MV-4-11 (cell line): ENCODE measurements at places on chromosomes 4 and X.

DNA sequence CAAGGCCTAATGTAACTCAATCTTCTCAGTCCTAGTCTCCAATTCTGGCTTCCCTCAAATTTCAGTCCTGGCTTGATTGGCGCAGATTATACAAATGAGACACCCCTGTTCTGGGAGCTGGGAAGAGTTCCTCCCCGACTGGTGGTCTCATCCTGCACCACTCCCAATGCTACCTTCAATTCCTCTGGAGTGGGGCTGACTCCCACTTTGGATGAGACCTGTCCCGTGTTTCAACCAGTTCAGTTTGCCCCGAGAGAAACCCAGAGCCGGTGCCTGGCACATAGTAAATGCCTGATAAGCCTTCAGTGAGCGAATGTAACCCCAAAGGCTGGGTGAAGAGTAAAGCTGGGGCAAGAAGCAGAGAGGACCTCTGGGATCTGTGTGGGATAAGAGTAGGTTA lies 4.0 kb upstream of the SYP start:
- no peak for DNase-seq

- peak; percentile 67 for DNase-seq
Measured at GRCh38 chr4:127249767-127250108, 383.0 kb upstream of the INTU start.

GRCh38 chr4:24605216-24605615 lies 20.9 kb upstream of the DHX15 start:
- DNase-seq: peak; percentile 36

DNA sequence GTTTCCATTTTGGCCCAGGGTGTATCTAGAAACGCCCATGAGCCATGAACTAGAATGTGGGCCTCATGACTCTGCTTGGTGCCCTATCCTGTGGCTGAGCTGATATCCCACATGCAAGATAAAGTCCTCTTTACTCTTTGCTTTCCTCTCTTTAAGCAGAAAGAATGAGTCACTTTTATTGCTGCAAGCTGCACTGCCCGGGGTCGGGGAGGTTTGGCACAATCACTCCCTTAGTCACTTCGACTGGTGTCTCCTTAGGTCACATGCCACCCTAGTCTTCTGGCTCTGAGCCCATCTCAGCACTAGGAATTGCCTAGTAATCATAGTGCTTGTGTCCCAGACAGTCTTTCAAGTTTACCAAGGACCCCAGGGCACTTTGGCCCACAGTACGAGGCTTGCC lies 75.1 kb upstream of the CXorf66 start:
- DNase-seq: peak; percentile 24

GRCh38 chr4:179601671-179602070 lies 2159.4 kb upstream of the AGA start:
- DNase-seq: no peak

GRCh38 chr4:85824166-85824945 lies 349.4 kb downstream of the ARHGAP24 start:
- no peak for DNase-seq

DNA sequence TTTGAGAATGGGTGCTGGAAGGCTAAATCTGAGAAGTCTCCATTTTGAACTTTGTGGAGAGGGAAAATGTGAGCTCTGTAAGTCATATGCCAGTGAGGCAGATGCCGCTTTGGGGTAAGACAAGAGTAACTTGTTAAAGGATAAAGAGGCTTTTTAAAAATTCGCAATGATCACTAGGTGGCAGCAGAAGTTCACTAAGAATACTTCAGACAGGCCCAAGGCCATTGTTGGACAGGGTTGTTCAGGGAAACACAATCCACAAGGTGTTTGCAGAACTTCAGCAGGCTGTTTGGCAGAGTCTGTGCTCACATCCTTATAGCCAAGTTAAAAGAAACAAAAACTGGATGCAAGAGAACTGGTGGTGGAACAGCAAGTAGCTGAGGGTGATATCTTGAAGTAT lies 13.7 kb upstream of the PIGA start:
- DNase-seq: peak; percentile 32

GRCh38 chrX:106862972-106863688 lies 40.0 kb downstream of the RIPPLY1 start:
- no peak for DNase-seq

GRCh38 chr4:113827285-113827684 lies 65.7 kb upstream of the CAMK2D start:
- no peak for DNase-seq

GRCh38 chr4:188783175-188783574 lies 643.9 kb downstream of the TRIML1 start:
- no peak for DNase-seq

DNA sequence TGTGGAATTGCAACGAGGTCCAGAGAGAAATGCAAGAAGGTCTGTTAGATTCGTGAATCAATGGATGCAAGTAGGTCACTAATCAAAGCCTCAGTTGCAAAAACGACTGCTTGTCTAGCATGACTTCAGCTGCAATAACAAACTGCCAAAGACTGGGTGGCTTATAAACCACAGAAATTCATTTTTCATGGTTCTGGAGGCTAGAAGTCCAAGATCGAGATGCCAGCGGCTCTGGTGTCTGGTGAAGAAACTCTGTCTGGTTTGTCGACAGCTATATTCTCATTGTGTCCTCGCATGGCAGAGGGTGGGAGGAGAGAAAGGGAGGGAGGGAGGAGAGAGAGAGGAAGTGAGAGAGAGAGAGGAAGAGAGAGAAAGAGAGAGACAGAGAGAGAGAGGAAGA lies 114.7 kb downstream of the MXRA5 start:
- peak; percentile 2 for DNase-seq

GRCh38 chr4:75710246-75710645 lies 14.1 kb upstream of the USO1 start:
- DNase-seq: peak; percentile 77

DNA sequence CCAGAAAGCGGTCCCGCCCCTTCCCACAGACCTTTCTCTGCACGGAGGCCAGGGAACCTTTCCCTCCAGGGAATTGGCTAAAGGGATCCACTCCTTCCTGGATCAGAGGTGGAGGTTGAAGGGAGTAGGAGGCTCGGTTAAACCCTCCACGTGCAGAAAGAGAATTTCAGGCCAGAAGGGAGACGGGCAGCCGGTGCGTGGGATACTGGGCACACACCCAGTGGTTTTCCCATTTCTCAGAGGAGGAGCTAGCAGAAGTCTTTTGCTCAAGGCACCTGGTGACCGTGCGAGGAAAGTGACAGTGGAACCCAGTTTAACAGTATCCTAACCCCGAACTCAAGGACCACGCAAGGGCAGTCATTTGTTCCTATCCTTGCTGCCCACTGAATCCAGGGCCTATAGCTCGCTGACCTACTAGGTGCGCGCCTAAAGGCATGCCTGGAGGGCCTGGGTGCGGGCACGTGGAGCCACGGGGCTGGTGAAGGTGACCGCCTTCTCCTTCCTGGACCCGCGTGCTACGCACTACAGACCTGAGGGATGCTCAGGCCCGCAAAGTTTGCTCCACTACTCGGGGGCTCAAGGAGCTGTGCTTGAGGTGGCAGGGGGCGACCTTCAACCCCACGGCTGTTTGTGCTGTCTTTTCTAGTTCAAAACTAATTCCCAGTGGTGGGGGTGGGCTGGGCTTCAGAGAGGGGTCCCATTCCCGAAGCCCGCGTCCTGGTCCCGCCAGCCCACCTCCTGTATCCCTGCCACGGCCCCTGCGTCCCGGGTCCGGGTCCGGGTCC lies 587 bp upstream of the AFF2 start:
- DNase-seq: no peak

DNA sequence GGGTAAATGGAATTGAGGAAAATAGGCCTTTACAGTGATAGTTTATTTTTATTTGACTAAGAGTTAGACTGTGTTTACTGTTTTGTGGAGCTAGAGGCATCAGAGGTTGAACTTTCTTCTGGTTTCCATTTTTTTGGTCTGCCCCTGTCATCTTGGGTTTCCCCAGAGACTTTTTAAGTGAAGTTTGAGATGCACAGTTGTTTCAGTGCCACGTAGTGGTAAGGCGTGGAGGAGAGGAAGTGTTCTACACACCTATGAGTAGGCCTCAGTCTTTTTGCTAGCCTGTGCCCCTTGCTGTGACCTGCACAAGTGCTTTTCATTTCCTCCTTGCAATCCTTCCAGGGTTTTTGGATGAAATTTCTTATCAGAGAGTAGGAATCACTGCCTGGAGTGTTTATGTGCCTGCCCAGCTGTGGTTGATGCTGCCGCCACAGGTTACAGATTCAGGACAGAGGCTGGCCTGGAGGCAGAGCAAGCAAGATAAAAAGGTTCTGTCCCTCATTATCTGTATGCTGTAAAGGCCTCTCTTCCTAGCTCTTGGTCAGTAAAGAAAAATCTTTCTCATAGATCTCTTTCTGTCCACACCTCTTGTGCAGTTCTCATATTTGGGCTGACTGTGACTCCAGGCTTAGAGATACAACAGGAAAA lies 12.5 kb upstream of the HSFX4 start:
- no peak for DNase-seq

DNA sequence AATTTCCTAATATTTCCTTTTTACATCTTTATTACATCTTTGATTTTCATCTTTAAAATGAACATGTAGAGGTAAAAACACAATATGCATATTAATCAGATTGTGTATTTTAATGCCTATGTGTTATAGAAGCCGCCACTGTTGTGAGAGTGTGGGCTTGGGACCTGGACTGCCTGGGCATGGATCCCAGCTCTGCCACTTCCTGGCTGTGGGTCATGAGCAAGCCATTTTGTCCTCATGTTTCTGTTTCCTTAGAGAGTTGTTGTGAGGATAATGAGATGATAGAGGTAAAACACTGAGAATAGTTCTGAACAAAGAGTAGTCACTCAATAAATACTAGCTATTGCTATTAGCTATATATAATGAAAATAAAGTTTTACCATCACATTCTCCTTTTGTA lies 38.4 kb upstream of the SCOC start:
- DNase-seq: no peak

- no peak for DNase-seq
Measured at GRCh38 chrX:131764216-131764615, 220.3 kb downstream of the OR13H1 start.

- DNase-seq: no peak
Measured at GRCh38 chr4:73850261-73850970, 2.7 kb upstream of the PF4V1 start.

DNA sequence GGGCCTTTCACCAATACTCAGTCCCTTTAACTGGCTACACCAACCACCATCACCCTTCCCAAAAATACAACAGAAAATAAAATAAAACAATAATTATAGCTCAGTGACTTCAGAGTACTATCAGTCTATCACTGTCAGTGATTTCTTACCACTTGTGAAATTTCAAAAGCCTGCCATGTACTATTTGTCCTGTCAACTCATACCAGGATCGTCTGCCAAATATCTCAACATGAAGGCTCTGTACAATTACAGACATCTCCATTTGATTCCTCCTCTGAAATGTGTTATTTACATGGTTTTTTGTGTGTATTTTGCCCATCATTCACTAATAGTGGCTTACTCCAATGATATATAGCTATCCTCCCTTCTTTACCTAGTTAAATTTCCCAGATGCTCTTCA lies 772.0 kb downstream of the IL1RAPL1 start:
- no peak for DNase-seq

GRCh38 chrX:7435822-7436221 lies 287.9 kb upstream of the PUDP start:
- DNase-seq: peak; percentile 52

DNA sequence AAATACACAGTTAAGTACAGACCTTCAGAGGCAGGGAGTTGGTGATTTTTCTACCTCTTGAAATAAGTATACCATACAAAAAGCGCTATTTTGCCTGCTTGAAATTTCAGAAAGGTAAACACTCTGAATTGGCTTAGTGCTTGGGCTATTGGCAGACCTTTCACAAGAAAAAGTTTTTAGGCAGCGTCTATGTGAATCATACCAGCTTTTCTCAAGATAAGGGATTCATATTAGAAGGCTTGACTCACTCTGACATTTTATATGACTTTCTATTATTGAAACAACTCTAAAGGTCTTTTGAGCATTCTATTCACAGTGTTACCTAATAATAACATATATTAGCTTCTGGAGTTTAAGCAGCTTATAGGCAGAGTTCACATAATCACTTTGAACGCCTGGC lies 286.4 kb upstream of the FAT1 start:
- DNase-seq: no peak

DNA sequence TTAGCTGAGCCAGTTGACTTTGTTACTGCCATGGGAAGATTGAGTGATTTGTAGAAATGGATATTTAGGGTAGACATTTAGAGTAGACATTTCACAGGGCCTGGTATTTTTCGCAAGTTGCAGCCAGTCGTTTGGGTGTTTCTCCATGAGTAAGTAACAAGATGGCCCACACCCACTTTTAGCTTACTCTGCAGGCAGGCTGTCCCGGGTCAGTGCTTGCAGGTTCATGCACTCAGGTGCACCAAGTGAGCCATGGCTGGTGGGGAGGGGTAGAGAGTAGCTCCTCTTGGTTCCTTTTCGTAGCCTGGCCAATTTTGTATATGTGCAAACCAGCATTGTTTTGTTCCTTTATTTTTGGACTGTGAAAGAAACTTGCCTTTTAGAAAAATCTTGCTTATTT lies 145.6 kb downstream of the POLA1 start:
- DNase-seq: no peak

GRCh38 chr4:86554646-86555045 lies 39.5 kb upstream of the PTPN13 start:
- peak; percentile 81 for DNase-seq

GRCh38 chr4:87388901-87389300 lies 2.1 kb downstream of the HSD17B11 start:
- DNase-seq: peak; percentile 39
